ENCODE measurements at places on chromosomes 1 and 21. TPM values are rescaled to one million over a fixed set of nuclear protein-coding genes. Genes with fewer than 3 reads are reported as not detected.

- H3K4me3 ChIP-seq: peak overlapping the region; percentile 72
- H3K27me3 ChIP-seq: no peaks in the 10 kb centered on the region
- H3K4me1 ChIP-seq: peaks cover 9% of the 10 kb centered on the region
- DNase-seq: no peak
- H3K27ac ChIP-seq: peak overlapping the region; percentile 95
These were observed 667 bp upstream of the NID1 start for GRCh38 chr1:236065509-236066005.

- H3K27ac ChIP-seq: no peak overlapping the region
- no peak overlapping the region for H3K4me3 ChIP-seq
- no peaks in the 10 kb centered on the region for H3K4me1 ChIP-seq
- no peaks in the 10 kb centered on the region for H3K27me3 ChIP-seq
- DNase-seq: no peak
- H3K36me3 ChIP-seq: no peaks in the 10 kb centered on the region
These were observed 5.8 kb downstream of the HMCN1 start for GRCh38 chr1:185739967-185740366.

DNA sequence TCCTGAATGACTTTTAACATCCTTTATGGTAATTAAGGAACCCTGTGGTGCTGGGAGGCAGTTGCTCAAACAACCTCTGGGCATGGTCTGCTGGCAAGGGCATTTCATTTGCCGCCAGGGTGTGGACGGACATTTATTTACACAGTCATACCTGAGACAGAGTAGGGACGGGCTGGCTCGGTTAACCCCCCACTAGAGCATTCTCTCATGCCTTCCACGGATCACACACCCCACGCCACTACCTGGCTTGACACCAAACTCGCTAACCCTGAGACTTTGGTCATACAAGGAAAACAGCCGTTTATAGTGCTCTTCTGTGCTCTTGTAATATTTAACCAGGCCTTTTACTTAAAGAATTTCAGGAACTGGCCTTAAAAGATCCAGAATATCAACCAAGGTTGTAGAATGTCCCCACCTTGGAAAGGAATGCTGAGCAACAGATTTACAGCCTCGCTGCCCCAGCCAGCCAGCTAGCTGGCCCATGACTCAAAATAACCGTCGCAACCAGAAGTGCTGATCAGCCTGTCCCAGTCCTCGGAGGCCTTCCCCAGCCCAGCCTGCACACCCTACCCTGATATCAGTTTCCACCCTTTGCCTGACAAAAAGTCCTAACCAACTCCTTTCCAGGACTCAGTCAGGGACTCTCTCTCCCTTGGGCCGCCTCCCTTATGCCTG, 6.5 kb upstream of the PDXK start:
- DNase-seq: peak; percentile 89
- no peaks in the 10 kb centered on the region for H3K27me3 ChIP-seq
- peak overlapping the region; percentile 87 for H3K27ac ChIP-seq
- H3K4me1 ChIP-seq: no peaks in the 10 kb centered on the region
- H3K36me3 ChIP-seq: no peaks in the 10 kb centered on the region
- H3K4me3 ChIP-seq: no peak overlapping the region

GRCh38 chr1:109634292-109634691, 14.7 kb downstream of the AMPD2 start:
- no peak overlapping the region for H3K4me3 ChIP-seq
- H3K4me1 ChIP-seq: peaks cover 4% of the 10 kb centered on the region
- no peak overlapping the region for H3K27ac ChIP-seq
- H3K36me3 ChIP-seq: peaks cover 7% of the 10 kb centered on the region
- H3K27me3 ChIP-seq: no peaks in the 10 kb centered on the region
- no peak for DNase-seq

DNA sequence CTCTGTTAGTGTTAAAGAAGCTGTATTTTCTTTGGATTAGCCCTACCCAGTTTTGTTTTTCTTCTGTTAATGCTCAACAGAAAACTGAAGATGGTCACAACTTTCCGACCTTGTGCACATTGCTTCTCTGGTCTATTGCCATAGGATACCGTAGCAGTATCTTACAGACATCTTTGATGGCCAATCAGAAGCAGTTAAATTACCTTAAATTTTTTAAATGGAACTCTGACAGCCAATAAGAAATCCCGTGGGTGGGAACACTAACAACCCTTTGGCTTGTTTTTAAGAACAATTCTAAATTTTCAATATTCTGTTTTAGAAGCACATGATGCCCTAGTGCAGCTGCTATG, 17.2 kb downstream of the NFYC start:
- no peaks in the 10 kb centered on the region for H3K27me3 ChIP-seq
- peaks cover 7% of the 10 kb centered on the region for H3K4me1 ChIP-seq
- H3K4me3 ChIP-seq: peak overlapping the region; percentile 96
- peak overlapping the region; percentile 73 for H3K27ac ChIP-seq
- no peak for DNase-seq

Gene PYHIN1
- 3.9 TPM for total RNA-seq
